Hematopoietic multipotent progenitor cell treated with erythropoietin and hydrocortisone succinate and interleukin-3 and kit ligand, for 17 days (in vitro differentiated cells): ENCODE measurements at places on chromosomes 7 and 10.
A peak's percentile ranks its signal among the peaks of the same experiment; 100 is the strongest.

GRCh38 chr7:95919556-95919955 is 147.2 kb downstream of the DYNC1I1 start:
- no peak for DNase-seq

- no peak for DNase-seq
Measured at GRCh38 chr7:129643550-129644170, 32.1 kb downstream of the NRF1 start.

DNA sequence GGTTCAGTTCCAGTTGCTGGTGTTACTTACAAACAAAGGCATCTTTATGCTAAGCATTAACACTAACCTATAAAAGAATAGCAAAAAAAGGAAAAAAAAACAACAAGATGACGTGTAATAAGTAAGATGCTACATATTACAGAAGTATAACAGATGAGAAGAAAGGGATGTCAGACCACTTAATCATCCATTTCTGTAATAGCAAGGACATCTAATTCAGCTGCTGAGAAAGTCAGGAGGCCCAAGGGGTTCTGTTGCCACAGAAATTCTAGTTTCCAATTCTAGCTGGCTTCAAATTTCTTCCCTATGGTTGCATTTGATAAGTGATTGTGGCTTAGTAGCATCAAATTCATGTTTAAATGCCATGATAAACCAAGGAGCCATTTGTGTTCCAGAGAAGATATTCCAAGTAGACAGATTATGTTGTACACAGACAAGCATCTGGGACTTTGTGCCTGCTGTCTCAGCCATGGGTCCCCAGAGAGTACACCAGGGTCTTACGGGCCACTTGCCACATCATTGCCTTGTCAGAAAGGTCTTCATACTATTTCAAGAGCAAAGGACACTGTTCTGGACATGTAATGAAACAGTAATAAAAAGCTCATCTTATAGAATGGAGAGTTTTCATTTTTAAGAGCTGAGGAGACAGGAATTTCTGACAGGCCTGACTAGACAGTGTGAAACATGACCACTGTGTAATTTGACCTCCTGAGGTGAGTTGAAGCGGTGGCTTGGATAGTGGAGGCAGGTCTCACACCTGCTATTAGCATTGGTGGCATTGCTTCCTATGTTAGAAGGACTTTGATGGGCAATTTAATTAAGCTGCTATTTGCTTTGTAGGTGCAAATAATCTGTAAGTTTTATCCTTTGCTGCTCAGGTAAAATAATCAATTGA is 4.2 kb upstream of the ASB4 start:
- no peak for DNase-seq

DNA sequence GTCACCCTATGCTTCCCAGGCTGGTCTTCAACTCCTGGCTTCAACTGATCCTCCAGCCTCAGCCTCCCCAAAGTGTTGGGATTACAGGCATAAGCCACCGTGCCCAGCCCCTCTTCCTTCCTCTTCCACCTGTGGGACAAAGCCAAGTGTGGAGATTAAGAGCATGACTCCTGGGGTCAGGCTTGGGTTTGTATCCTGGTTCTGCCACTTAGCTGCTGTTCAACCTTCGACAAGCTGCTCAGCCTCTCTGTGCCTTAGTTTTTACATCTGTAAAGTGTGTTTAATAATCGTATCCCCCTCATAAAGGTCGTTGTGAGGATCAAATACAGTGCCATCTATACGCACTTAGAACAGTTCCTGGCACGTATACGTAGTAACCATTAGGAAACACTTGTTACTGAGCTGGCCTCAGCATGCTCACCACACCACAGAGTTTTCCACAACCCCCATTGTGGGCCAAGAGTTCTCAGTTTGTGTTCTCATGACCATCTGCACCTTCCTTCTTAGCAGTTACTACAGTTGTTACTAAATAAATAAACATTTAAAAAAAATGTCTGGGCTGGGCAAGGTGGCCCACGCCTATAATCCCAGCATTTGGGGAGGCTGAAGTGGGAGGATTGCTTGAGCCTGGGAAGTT is 140.5 kb upstream of the BTBD16 start:
- DNase-seq, result no peak

DNA sequence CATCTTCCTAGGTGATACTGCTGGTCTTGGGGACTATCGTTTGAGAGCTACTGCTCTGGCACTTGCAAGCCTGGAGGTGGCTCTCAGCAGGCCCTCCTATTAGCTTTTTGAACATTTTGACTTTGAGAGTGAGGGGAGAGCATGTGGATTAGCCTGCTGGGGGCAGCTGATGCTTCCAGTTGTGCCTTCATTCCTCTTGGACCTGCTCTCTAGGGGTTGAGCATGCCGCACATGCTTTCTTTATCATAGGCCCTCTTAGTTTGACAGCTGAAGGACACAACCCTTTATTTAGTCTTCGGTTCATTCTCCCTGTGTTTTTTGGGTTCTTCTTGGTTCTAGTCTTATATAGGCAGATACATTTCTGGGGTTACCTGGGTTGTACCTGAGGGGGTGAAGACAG is 132.1 kb downstream of the GALNT17 start:
- DNase-seq, result no peak

DNA sequence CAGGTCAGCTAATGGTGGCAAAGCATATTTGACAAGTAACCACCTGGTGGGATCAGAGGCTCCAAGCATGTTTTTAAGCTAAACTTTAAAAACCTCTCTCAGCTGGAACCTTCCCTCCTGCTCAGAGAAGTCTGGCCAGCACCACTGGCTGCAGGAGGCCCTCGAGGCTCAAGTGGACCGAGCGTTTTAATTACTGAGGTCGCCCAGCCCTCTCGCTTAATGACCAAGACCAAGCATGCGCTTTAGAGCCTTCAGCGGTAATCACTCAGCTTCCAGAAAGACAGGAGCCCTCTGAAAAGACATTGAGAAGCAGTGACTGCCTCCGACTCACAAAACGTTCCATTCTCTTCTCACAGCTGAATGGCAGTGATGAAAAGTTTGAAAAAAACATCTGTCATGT is 383.4 kb upstream of the ADARB2 start:
- no peak for DNase-seq

- peak; percentile 72 for DNase-seq
Measured at GRCh38 chr7:30926313-30926712, 14.7 kb downstream of the AQP1 start.

- no peak for DNase-seq
Measured at GRCh38 chr7:55120501-55121198, 101.8 kb downstream of the EGFR start.

- no peak for DNase-seq
Measured at GRCh38 chr10:110989016-110989415, 69.6 kb downstream of the SHOC2 start.

GRCh38 chr7:47088329-47089067 is 493.4 kb downstream of the TNS3 start:
- peak; percentile 24 for DNase-seq
